Central memory CD8-positive, alpha-beta T cell (primary cell): ENCODE measurements at places on chromosomes 13 and 19.
A peak's percentile ranks its signal among the peaks of the same experiment; 100 is the strongest.

GRCh38 chr13:103883164-103883563 lies 816.9 kb upstream of the SLC10A2 start:
- DNase-seq, result no peak
- no peaks in the 10 kb centered on the region for H3K4me1 ChIP-seq
- no peak overlapping the region for H3K4me3 ChIP-seq
- H3K27ac ChIP-seq, result no peak overlapping the region

DNA sequence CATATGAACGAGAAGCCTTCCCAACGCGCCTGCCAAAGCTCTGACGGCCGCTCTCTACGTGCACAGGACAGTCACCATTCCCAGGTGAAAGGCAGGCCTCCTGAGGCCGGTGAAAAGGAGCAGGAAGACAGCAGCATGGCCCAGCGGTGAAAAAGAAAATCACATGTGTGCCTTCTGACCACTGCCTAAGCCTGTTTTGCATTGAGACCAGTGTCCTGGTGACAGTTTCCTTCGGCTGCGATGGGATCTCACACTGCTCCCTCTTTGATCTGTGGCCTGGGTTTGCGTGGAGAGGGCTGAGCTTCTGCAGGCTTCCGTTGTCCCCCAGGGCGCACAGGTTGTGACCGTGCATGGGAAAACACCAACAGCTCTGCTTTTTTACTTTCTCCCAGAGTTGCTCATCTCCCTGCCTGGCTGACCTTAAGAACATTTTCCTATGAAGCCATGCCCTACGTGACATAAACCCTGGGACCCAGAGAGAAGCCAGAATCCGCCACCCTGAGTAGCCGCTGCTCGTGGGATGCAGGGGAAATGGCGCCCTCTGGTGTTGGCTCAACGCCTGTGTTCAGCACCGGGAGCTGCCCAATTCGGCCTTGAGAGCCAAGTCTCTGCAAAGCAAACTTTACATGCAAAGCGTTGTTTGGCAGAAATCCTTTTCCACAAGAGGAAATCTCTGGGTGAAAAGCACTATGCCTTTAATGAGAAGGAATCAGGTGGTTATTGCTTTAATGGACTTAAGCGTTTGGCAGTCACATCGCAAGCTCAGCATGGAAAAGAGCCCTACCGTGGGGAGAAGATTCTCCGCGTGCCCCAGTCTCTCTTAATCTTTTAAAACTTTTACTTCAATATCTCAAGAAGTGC lies 112.2 kb upstream of the GPR12 start:
- H3K4me1 ChIP-seq, result no peaks in the 10 kb centered on the region
- peaks cover 2% of the 10 kb centered on the region for H3K36me3 ChIP-seq
- peaks cover 15% of the 10 kb centered on the region for H3K27me3 ChIP-seq
- H3K27ac ChIP-seq, result no peak overlapping the region
- DNase-seq, result peak; percentile 25
- H3K4me3 ChIP-seq, result no peak overlapping the region

DNA sequence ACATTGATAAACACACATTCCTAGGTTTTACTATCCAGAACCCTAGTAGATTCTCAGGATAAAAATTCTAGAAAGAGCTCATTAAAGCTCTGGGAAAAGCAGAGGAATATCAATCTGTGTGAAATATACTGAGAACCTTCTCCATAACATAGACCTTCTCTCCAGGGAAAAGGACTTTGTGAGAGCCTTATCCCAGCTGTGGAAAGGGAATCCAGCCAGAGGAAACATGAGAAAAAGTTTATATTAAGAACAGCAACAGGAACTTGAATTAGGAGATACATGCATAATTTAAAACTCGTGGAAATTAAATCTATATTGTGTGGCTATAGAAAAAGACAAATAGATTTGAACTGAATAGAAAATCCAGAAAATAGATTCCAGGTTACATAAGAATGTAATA lies 1639.9 kb downstream of the EFNB2 start:
- H3K4me1 ChIP-seq, result no peaks in the 10 kb centered on the region
- DNase-seq, result no peak
- H3K27ac ChIP-seq, result no peak overlapping the region
- no peak overlapping the region for H3K4me3 ChIP-seq
- H3K36me3 ChIP-seq, result no peaks in the 10 kb centered on the region
- H3K27me3 ChIP-seq, result no peaks in the 10 kb centered on the region

- no peaks in the 10 kb centered on the region for H3K27me3 ChIP-seq
- H3K4me3 ChIP-seq, result no peak overlapping the region
- H3K36me3 ChIP-seq, result peaks cover 6% of the 10 kb centered on the region
- DNase-seq, result no peak
These were observed 40.2 kb downstream of the CILP2 start for GRCh38 chr19:19578252-19578651.

GRCh38 chr19:48216933-48217332 lies 38.8 kb downstream of the CARD8 start:
- no peaks in the 10 kb centered on the region for H3K27me3 ChIP-seq
- no peak for DNase-seq
- H3K4me1 ChIP-seq, result peaks cover 7% of the 10 kb centered on the region
- peaks cover 50% of the 10 kb centered on the region for H3K36me3 ChIP-seq
- no peak overlapping the region for H3K4me3 ChIP-seq
- H3K27ac ChIP-seq, result no peak overlapping the region

- no peak overlapping the region for H3K4me3 ChIP-seq
- no peaks in the 10 kb centered on the region for H3K4me1 ChIP-seq
- no peaks in the 10 kb centered on the region for H3K36me3 ChIP-seq
- H3K27me3 ChIP-seq, result peaks cover 21% of the 10 kb centered on the region
These were observed 96.6 kb downstream of the TEX26 start for GRCh38 chr13:31029102-31029501.

DNA sequence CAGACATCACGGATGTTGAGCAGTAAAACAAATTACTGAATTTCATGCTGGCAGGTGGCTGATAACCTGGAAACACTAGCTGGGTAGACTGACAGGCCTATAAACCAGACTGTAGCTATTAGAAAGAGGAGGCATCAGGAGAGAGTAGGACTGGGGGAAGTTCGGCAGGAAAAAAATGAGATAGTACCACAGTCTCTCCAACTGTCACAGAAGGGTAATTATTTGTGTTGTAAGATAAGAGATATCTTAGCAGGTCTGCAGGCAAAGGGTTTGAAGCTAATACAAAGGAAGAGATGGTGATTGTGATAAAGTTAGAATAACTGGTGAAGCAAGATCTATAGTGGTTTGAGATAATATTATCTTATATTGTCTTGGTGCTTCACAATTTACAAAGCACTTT lies 41.7 kb downstream of the MIPEP start:
- peaks cover 9% of the 10 kb centered on the region for H3K4me1 ChIP-seq
- H3K36me3 ChIP-seq, result no peaks in the 10 kb centered on the region
- DNase-seq, result no peak
- H3K4me3 ChIP-seq, result no peak overlapping the region
- no peaks in the 10 kb centered on the region for H3K27me3 ChIP-seq
- peak overlapping the region; percentile 19 for H3K27ac ChIP-seq

GRCh38 chr13:95456815-95457214 lies 95.7 kb upstream of the CLDN10 start:
- H3K27me3 ChIP-seq, result peaks cover 16% of the 10 kb centered on the region
- H3K36me3 ChIP-seq, result no peaks in the 10 kb centered on the region
- DNase-seq, result no peak
- H3K4me3 ChIP-seq, result no peak overlapping the region
- H3K27ac ChIP-seq, result no peak overlapping the region
- peaks cover 11% of the 10 kb centered on the region for H3K4me1 ChIP-seq

DNA sequence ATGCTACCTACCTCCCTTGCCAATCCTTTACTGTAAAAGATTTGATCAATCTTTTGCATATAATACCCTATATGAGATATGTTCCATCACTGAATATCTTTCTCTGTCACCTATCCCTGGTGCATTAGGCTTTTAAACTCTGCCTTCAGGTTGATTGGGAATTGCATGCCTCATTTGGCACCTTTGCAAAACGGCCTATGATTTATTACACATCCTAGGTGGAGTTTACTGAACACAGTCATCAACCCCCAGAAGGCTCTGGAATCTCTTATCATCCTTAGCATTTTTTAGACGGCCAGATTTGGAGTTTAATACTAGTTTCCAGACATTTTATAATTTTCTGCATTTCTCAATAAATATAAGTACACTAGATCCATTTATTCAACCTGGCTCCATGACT lies 448.4 kb upstream of the SLC10A2 start:
- no peak overlapping the region for H3K4me3 ChIP-seq
- no peak for DNase-seq
- H3K27ac ChIP-seq, result no peak overlapping the region
- no peaks in the 10 kb centered on the region for H3K4me1 ChIP-seq
- H3K27me3 ChIP-seq, result no peaks in the 10 kb centered on the region

DNA sequence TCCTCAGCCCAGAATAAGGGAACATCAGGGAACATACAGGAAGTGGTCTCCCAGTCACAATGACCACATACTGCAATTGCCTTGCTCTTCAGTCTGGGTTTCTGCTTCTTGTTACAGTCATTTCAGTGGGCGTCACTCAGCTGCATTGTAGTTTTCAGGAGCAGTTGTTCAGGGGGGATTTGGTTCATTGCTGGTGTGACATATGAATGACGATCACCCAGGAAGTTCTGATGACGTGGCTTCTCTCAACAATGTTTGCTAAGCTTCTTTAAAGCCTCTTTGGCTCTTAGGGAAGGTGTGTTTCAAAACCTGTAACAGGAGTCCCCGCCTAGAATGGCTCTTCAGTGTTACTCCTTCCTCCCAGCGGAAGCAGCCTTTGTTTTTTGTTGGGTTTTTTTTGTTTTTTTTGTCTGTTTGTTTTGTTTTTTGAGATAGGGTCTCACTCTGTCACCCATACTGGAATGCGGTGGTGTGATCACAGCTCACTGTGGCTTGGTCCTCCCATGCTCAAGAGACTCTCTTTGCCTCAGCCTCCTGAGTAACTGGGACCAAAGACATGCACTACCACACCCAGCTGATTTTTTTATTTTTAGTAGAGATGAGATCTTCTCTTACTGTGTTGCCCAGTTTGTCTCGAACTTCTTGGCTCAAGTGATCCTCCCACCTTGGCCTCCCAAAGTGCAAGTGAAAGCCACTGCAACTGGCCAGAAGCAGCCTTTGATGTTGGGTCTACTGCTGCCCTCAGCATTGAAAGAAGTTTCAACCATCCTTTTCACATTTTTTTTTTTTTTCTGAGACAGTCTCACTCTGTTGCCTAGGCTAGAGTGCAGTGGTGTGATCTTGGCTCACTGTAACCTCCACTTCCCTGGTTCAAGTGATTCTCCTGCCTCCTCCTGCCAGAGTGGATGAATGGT lies 1.4 kb upstream of the SCEL start:
- peaks cover 33% of the 10 kb centered on the region for H3K27me3 ChIP-seq
- no peaks in the 10 kb centered on the region for H3K36me3 ChIP-seq
- DNase-seq, result no peak
- no peak overlapping the region for H3K27ac ChIP-seq

GRCh38 chr19:7072541-7072940 lies 3.0 kb downstream of the ZNF557 start:
- H3K27me3 ChIP-seq, result no peaks in the 10 kb centered on the region
- peaks cover 68% of the 10 kb centered on the region for H3K36me3 ChIP-seq
- no peak overlapping the region for H3K27ac ChIP-seq
- H3K4me3 ChIP-seq, result peak overlapping the region; percentile 38

DNA sequence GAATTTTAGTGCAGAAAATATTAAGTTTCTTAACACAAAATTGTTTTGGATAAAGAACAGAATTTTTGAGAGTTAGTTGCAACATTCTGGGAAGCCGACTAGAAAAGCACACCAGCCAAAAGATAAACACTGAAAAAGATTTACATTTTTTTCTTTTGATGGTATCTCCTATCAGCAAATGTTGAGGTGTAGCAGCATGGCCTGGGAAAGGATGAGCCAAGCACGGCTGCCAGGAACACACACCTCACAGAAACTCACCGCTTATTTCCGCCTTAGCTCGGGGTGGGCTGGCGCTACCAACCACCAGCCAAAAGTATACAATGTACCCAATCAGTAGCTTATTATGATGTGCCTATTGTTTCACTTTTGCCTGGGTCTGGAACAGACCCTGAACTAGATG lies 134.7 kb downstream of the MIPEP start:
- H3K27ac ChIP-seq, result no peak overlapping the region
- H3K27me3 ChIP-seq, result no peaks in the 10 kb centered on the region
- H3K36me3 ChIP-seq, result peaks cover 7% of the 10 kb centered on the region
- peaks cover 4% of the 10 kb centered on the region for H3K4me1 ChIP-seq

- H3K36me3 ChIP-seq, result no peaks in the 10 kb centered on the region
- no peak for DNase-seq
- no peaks in the 10 kb centered on the region for H3K4me1 ChIP-seq
- peaks cover 85% of the 10 kb centered on the region for H3K27me3 ChIP-seq
- no peak overlapping the region for H3K27ac ChIP-seq
These were observed 137.3 kb upstream of the GPR12 start for GRCh38 chr13:26897706-26898550.

- DNase-seq, result no peak
- H3K4me3 ChIP-seq, result no peak overlapping the region
- H3K36me3 ChIP-seq, result no peaks in the 10 kb centered on the region
- no peaks in the 10 kb centered on the region for H3K27me3 ChIP-seq
These were observed 156.9 kb upstream of the DACH1 start for GRCh38 chr13:72023895-72024294.

- H3K4me3 ChIP-seq, result peak overlapping the region; percentile 31
- peaks cover 5% of the 10 kb centered on the region for H3K4me1 ChIP-seq
- H3K36me3 ChIP-seq, result peaks cover 3% of the 10 kb centered on the region
- DNase-seq, result no peak
- no peak overlapping the region for H3K27ac ChIP-seq
These were observed 957 bp downstream of the NUMBL start for GRCh38 chr19:40689339-40690049.
